Spinal cord (tissue), 10 donors: ENCODE measurements at places on chromosomes 2 and 18.
A peak's percentile ranks its signal among the peaks of the same experiment; 100 is the strongest.

DNA sequence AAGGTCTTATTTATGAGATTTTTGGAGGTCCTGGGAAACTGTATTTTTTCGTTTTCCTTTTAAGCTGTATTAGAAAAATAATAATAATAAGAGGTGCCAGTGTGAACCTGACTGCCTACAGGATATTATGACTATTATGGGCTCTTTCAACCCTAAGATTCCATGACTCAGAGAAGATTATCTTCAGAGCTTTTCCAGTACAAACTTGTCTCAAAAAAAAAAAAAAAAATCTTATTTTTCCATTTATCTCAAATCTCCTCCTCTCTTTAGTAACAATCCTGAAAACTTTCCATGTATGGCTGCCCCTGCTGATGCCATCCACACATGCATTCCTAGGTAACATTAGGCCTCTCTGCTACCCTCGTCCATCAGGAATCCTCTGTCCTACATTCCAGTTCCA, 36.7 kb upstream of the RPE start:
- no peak for DNase-seq

- no peak for DNase-seq
Measured at GRCh38 chr18:61724532-61724931, 168.3 kb downstream of the RNF152 start.

DNA sequence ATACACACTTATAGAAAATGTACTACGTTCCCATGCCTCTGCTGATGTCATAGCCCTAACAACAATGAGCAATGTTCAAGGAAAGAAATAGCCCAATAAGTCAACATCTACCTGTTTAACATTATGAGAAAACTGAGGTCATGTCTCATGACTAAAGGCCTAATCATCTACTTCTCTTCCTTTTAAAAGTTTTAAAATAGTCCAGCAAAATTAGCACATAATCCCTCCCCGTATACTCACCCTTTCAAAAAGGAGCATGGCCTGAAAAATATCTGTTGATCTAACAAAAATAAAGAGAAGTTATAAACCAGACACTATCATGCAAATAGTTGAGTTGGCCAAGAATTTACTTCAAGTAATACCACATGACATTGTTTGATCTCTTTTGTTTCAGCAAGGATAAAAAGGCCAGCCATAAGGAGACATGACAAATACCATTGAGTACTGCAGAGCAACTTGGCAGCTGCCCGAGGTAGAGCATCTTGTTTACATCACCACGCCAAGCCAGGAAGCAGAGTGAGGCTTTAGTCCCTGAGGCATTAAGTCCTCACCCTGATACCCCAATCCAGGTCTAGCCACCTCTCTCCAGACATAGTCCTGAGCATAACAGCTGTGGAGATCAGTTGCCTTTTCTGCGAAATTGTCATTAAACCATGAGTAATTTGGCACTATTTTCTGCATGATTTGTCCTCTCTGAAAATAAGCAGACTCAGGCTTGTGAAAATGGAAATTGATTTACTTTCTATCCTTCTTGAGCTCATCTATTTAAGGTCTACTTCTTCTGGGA, 137.4 kb upstream of the ETAA1 start:
- no peak for DNase-seq

- peak; percentile 54 for DNase-seq
Measured at GRCh38 chr2:118309946-118310680, 221.8 kb downstream of the INSIG2 start.

- no peak for DNase-seq
Measured at GRCh38 chr2:172624996-172625395, 69.1 kb downstream of the PDK1 start.

DNA sequence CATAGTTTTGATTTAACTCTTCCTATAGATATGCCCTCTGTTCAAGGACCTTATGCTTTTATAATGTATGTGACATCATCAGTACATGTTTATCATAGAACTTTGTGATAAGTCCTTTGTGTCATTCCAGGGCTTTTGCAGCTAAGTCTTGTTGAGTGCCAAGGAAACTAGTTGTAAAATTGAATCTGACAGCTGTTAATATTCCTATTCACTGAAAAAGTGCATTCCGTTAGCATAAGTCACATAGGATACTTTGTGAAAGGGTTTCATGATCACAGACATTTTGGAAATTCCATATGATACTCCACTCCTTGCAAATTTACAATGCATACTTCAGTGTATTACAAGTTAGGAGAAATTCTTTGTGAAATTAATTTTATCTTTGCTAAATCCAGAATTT, 503.4 kb downstream of the CCDC85A start:
- DNase-seq, result no peak

GRCh38 chr2:203721781-203722300, 15.4 kb downstream of the CD28 start:
- DNase-seq, result no peak

DNA sequence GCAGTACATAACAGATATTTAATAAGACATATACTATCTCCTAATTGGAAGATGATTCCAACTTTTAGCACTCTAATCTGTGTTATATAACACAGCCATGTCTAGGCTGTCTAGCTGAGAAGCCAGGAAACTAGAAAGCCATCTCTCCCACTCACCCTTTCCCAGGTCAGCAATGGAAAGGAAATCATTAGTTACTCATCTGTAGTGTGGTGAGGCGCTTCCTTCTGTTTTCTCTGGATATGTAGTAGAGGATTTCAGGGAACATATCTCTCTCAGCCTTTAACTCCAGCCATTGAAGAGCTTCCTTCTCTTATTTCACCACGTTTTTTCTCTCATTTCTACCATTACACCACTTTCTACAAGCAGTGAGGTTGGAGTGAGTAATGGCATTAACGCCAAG, 19.4 kb downstream of the RBBP8 start:
- no peak for DNase-seq

- DNase-seq, result no peak
Measured at GRCh38 chr2:240946654-240947053, 40.5 kb downstream of the CROCC2 start.

- peak; percentile 85 for DNase-seq
Measured at GRCh38 chr2:216555274-216555673, 56.6 kb downstream of the RPL37A start.

DNA sequence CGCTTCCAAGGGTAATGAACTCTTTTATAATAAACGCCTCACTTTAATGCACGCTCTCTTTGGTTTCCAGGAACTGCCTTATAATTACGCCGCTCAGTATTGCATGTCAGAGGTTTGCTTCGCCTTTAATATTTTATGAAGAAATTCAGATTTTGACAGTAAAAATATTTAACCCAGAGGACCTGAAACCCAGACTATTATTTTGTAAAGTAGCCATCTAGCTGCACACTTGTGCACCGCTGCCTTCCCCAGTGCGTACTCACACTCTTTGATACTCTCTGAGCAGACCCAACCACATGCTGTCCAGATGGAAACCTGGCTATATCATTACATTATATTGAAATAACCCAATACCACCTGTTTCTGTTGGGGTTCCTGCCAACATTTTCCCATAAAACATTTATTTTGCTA, 270.1 kb downstream of the C1D start:
- peak; percentile 83 for DNase-seq
